ENCODE measurements at places on chromosomes 5 and 9. TPM values are rescaled to one million over a fixed set of nuclear protein-coding genes. Genes with fewer than 3 reads are reported as not detected.
A peak's percentile ranks its signal among the peaks of the same experiment; 100 is the strongest.

- no peak for ATAC-seq
Observed at GRCh38 chr5:181237729-181238385, 5.8 kb downstream of the RACK1 start.

DNA sequence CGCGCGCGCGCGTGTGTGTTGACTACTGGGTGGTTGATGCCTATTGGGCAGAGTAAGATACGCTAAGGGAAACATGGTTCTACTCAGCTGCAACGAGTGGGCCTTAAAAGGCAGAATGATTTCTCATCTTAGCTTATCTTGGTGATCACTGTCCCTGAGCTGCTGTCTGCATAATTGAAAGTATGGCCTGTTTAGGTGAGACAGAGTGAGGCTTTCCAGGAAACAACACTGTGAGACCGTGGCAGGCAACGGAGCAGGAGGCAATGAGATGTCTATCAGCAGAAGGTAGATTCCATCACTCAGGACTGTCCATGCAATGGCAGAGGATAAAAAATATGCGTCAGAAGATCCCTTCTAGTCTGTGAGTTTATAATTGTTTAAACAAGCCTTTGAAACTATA is 277.2 kb downstream of the TRIM32 start:
- ATAC-seq = no peak

DNA sequence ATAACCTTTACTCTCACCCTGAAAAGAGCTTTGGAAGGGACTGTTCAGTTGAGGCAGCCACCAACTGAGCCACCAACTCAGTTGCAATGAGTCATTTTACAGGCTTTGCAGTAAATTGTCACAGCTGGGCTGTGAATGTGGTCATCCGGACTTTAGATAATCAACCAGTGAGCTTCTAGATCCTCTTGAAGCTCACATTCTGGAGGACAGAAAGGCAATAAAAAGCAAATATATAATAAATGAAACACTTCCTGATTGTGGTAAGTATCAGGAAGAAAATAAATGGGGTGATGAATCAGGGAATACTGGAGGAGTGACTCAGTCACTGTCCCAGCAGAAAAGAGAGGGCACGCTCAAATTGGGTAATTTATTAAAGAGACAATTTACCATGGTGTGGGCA is 13.2 kb upstream of the C5orf58 start:
- peak; percentile 56 for ATAC-seq

The ADAMTS16 gene
- not detected for total RNA-seq

DNA sequence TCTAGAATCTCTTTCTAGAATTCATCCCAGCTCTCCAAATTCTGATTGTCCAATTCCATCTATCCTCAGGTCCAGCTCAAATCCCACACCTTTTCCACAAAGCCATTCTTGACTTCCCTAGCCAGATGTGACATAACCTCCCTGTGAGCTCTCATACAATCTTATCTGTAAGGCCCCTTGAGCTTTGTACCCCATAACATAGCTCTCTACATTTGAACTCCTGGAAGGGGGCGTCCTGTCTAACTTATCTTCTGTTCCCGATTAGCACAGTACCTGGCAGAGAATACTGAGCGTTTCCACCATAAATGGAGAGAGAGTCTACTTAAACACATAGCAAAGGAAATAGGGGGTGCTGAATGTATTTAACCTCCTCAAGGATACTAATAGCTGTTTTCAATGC is 251.6 kb upstream of the RGMB start:
- ATAC-seq = no peak

- ATAC-seq = no peak
Observed at GRCh38 chr5:152503206-152503605, 98.1 kb upstream of the NMUR2 start.

GRCh38 chr9:137739371-137740309 is 120.8 kb downstream of the EHMT1 start:
- no peak for ATAC-seq

DNA sequence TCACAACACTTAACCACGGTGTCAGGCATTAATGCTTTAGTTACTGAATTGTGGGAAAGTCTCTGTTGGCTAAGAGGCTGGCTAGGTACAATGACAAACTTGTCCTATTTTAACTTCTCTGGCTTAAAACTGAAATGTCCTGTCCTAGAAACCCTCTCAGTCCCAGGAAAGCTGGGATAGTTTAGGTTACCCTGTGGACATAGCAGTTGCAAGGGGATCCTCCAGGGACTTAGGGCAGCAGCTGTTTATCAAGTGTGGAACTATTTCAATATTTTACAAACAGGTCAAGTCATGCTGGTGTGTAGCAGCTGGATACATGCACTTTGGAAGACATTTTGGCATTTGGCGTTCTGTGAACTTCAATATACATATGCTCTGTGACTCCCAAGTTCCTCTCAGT is 95.0 kb upstream of the ARRDC3 start:
- ATAC-seq = no peak

- ATAC-seq = no peak
Observed at GRCh38 chr9:126480813-126481212, 132.9 kb upstream of the LMX1B start.

DNA sequence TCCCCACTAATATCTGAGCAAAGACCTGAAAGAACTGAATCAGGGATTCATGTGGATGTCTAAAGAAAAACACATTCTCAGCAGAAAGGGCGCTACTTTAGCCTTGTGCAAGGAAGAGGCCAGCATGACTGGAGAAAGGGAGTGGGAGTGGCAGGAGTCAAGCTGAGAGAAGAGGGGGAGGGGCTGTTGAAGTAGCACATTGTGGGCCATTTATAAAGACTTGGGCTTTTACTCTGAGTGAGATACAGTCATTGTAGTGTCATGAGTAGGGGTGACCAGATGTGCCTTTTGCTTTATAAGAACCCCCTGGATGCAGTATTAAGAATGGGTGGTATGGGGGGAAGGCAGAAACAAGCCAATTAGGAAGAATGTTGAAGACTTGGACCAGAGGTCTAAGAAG is 452.8 kb downstream of the ENC1 start:
- ATAC-seq = no peak

DNA sequence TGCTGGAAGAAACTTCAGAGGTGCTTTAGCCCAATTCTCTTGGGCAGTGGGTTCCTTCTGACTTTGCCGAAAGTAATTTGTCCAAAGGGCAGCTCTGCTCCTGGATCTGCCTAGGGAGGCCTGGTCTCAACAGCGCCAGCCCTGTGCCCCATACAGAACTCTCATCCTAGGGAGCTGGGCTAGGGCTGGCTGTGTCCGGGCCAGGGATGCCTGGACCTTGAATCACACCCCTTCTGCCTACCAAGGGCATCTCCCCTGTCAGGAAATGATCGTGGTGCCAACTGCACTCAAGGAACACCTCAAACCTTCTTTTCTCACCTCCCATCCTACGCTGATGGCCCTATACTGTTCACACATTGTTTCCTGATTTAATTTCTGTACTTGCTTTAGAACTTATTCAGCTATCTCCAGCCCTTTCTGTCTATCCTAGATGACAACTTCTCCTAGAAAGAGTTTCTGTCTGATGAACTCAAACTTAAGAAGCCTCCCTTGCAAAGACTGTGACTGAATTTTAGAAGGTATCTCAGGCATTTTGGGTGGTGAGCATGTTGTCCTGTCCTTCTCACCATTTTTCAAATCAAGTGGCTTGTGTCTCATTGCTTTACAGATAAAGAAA is 37.4 kb upstream of the NFIB start:
- ATAC-seq = no peak

The STPG3 gene
- not detected for total RNA-seq

- no peak for ATAC-seq
Observed at GRCh38 chr9:137011907-137012675, 15.7 kb upstream of the CLIC3 start.

DNA sequence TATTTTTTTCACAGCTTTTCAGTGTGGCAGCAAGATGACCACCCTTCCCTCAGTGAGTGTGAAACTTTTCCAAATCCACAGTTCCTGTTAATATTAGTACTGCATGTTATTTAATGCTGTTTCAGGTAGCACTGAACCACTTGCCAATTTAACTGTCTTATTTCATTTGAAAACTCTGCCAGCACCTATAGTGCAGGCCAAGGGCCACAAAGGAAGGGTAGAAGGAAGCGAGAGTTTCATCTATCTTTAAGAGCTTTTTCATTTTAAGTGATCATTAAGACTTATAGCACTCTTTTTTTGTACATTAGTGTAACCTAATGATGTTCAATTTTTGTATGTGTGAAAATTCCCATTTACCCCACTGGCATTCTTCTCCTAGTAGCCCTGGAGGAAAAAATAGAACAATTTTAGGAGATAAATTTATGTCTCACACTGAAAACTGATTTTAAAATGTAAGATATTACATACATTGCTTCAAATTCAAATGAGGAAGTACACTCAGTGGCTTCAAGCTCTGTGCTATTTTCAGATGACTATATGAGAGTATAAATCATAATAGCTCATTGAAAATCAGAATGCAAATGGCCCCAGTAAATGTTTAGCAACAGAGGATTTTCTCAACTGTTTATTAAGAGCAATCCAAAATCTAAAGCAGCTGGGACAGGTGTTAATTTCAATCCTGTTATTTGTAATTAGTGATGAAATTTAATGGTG is 820.5 kb downstream of the PTPRD start:
- ATAC-seq = no peak

The PPP2R2B gene
- total RNA-seq = 0.76 TPM

GRCh38 chr9:111161015-111161415 is 122.7 kb upstream of the LPAR1 start:
- no peak for ATAC-seq

The OR1Q1 gene
- total RNA-seq = not detected

DNA sequence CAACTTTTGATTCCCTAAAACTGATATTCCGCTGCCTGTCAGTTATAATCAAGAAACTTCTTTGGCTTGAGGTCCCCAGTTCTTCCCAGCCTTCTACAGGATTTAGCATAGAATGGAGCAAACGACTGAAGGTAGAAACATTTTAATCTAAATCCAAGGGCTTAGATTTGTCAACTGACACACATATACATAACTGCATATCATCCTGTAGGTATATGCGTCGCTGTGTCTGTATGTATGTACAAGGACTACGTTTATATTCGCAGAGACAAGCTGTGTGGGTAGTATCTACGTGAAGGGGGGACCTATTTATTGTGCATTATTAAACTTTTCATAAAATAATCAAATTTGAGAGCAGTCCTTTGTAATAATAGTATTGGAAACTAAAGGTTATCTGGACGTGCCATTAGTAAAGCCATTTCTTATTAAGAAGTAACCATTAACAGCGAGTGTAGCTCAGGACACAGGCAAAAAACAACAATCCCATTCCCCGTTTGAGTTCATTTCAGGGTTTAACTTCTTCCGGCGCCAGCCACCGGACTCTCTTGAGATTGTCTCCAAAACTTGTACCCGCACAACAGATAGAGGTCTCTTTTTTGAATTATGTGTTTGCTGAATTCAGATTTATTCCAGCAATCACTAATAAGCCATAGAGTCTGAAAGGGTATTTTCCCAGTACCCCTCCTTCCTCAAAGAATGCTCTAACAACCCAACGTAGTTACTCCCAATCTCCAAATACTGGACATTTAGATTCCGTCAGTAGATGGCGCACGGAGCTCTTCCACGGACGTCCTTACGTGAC is 2.1 kb upstream of the MLLT3 start:
- no peak for ATAC-seq

DNA sequence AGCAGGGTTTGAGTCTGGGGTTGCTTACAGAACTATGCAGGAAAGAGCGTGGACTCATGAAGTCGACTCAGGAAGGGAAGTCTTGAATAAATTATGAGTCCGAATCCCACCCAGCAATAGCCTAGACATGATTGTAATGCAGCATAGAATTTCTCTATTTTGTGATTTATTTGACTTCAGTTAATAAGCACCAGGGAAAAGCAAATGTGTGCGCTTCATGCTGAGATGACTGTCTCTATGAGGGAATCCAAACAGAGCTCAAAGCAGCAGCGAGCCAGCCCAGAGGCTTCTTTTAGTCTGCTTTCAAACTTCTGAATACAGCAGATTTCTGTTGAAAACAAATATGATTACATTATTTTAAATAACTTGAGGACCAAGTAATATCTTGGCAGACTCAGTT is 188.0 kb downstream of the SEMA6A start:
- ATAC-seq = no peak

GRCh38 chr9:120773256-120773655 is 20.0 kb downstream of the FBXW2 start:
- no peak for ATAC-seq

The NOTCH1 gene
- 30.6 TPM for total RNA-seq

The SLC6A7 gene
- total RNA-seq = not detected

DNA sequence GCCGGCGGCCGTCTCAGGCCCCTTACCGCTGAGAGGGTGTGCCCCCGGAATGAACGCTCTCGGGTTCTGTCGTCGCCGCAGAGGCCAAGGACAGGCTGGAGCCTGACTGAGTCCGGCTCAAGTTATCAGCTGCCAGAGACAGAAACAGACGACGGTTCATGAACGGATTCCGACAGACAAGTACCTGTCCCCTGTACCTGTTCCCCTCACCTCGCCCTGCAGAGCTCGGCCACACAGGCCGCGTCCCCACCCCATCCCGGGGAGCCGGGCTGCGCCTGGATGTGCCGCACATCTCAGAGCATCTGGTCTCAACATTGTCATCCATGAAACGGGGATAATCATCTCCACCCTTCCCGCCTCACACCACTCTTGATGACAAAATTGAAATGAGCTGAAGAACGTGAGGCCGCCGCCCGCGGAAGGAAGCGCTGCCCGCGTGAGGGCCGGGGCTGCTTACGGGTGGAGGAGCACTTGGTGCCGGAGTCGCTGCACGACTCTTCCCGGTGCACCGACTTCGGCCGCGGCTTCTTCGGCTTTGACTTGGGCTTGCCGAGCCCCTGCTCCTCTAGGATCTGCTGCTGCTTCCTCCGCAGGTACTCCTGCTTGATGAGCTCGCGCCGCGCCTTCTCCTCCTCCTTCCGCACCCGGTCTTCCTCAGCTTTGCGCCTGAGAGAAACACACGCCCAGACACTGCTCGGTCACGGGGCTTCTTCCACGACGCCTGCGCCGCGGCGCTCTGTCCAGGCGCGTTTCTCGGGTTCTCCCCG is 89.2 kb downstream of the CAMSAP1 start:
- ATAC-seq = no peak

The CLIC3 gene
- total RNA-seq = 154 TPM

Data from esophagus mucosa (tissue), 1 donor.